Lung microvascular endothelial cell (primary cell): ENCODE measurements at places on chromosomes 6 and 20. TPM values are rescaled to one million over a fixed set of nuclear protein-coding genes. Genes with fewer than 3 reads are reported as not detected.

DNA sequence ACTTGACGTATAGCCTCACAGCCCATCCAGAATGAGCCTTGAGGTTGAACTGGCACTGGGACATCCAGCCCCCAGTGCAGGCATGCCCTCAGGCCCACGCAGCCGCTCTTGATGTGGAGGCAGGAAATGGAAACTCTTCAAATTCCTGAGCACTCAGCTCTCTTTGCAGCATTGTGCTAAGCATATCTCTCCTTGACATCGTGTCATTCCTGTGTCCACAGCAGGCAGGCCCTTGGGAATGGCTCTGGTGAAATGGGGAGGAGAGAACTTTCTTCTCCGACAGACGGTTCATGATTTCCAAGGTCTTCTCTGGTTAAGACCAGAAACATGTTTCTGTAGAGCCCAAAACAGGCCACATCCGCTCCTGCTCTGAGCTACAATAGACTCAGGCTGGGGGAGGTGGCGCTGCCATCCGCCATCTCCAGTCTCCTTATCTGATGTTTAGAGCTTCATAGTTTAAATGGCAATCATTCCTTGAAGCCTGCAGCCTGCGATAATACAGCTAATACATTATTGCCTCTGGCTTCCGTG is 248.8 kb downstream of the CDH4 start:
- DNase-seq = no peak

DNA sequence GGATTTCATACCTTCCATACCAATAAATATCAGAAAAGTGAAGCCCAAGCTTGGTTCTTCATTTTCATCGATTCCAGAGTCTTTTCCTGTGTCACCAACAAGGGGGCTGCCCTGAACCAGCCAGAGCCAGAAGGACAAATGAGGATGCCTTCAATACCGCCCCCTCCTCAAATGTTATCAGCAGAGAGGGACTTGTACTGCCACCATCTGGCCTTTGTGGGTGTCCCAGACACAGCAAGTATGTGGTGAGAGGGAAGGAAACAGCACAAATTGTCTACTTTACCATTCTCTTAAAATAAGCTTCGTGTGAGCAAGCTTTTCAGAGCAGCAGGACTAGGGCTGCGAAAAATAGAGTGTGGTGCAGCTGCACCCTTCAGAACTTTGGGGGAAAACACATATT is 165.3 kb downstream of the SOBP start:
- DNase-seq = peak; percentile 17

DNA sequence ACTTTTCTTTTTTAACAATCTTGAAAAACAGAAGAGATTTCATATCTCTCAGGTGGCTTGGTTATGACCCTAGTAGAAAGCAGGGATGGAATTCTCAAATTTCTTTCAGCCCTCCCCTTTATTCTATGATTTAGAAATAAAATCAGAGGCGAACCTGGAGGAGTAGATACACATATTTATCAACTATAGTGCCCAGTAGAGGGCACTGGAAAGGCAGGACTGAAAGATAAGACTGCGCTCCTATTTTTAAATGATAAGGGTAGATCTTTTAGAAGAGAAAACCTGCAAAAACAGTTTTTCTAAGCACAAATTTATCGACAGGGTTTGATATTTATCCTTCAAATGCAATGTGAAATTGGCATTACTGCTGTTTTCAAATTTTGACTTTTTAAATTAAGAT is 1296.6 kb downstream of the EPHA7 start:
- no peak for DNase-seq

- DNase-seq = no peak
These were observed 56.0 kb downstream of the ADGRB3 start for GRCh38 chr6:68691120-68691519.

DNA sequence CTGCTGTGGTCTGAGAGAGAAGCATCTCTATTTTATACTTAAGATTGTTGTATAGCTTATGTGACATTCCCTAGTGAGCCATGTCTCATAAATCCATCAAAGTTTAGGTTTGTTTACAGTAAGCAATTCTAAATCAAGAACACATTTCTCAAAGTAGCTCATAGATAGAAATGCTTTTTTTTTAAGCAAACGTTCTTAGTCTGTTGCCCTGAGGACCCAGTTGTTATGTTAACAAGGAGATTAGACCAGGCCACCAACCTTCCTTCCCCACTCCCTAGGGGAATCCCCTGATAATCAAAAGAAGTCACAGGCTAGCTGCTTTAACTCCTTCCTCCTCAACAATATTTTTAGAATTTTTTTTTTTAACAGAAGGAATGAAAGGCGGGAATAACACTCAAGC is 169.0 kb downstream of the FUT9 start:
- DNase-seq = no peak

GRCh38 chr20:11080781-11081377 is 407.1 kb upstream of the JAG1 start:
- peak; percentile 98 for DNase-seq

Gene LIN28B
- total RNA-seq = not detected in 2 replicates

Gene COL9A3
- 0.44 and 0.99 TPM in 2 replicates for total RNA-seq

DNA sequence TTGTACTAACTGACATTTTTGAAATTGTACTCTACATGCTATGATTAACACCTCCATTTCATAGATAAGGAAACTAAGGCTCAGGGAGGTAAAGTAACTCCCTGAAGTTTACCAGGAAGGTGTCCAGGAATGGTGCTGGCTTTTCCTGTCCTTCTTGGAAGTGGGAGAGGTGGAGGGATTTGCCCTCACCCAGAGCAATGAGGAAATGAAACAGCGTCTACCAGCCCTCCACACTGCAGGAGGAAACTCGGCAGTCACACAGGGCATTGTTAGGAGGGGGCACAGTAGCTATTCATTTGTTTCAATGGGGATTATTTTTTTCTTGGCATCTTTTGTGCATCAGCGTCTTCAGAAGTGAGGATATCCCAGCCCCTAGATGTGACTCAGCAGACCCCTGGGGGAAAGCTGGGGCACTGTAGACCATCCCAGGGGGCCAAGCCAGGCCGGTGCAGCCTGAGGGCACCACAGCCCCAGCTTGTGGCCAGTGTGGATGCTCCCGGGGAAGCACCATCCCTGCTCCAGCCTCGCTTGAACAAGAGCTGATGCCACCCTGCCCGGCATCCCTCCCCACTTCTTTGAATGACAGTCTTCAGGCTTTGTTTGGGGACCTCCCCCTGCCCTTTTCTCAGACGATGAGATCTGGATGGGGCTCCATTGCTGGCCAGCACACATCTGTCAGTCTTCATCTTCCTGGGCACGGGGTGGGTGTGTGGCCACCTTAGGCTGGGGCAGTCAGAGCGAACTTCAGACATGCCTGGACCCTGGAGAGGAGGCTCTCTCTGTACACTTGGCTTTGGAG is 224.4 kb upstream of the PMEPA1 start:
- no peak for DNase-seq

- no peak for DNase-seq
These were observed 30.4 kb upstream of the MRAP2 start for GRCh38 chr6:84003131-84003530.

DNA sequence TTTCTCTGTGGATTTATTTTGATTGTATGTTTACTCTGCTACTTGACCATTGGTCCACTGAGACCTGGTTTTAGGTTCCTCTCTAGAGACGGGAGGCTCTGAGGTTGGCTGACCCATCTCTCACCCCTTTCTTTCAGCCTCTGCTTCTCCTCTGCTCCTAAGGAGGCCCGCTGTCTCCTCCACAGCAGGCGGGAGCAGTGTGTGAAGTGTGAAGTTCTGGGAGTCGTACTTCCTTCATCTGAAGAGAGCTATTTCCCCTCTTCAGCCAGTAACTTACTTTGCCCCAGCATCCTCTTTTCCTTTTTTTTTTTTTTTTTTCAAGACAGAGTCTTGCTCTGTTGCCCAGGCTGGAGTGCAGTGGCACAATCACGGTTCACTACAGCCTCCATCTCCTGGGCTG is 21.1 kb downstream of the PDRG1 start:
- no peak for DNase-seq

DNA sequence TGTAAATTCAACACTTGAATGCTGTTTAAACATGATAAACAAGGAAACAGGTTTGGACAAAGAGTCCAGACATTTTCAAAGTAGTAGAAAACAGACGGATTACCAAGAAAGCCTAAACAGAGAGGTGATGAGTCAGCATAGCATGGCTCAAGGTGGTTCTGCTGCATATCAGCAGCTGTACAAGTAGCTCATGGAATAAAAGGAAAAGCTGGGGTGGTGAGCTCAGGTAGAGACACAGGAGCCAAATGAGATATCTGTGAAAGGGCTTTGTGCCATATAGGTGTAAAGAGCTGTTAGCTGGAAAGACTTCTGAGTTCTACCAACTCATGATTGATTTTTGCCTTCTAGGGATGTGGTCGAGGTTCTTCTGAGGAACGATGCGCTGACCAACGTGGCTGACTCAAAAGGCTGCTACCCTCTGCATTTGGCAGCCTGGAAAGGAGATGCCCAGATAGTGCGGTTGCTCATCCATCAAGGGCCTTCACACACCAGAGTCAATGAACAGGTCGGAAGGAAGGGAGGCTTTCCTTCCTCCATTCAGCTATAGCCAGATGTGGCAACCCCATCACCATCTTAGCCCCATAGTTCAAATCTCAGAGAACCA is 80.7 kb downstream of the ANKS1A start:
- no peak for DNase-seq

Gene VWA7
- total RNA-seq = under 0.01 and 0.40 TPM in 2 replicates

GRCh38 chr20:37229357-37229756 is 32.3 kb downstream of the GHRH start:
- DNase-seq = no peak

GRCh38 chr6:168377856-168378832 is 58.6 kb upstream of the DACT2 start:
- no peak for DNase-seq

Gene HLA-G
- not detected in 2 replicates for total RNA-seq

Gene IPCEF1
- total RNA-seq = 1.3 and 1.8 TPM in 2 replicates

Gene UNC5CL
- under 0.01 TPM in 2 replicates for total RNA-seq

- DNase-seq = no peak
These were observed 68.7 kb downstream of the PHACTR2 start for GRCh38 chr6:143746202-143747119.

DNA sequence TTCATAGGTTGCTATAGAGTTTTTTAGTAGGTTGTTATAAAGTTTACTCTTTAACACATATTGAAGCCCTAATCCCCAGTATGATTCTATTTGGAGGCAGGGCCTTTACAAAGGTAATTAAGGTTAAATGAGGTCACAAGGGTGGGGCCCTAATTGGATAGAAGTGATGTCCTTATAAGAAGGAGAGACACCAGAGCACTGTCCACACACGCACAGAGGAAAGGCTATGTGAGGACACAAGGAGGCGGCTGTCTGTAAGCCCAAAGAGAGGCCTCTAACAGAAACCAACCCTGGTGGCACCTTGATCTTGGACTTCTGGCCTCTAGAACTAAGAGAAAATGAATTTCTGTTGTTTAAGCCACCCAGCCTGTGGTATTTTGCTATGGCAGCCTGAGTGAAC is 98.5 kb downstream of the GJA10 start:
- no peak for DNase-seq

DNA sequence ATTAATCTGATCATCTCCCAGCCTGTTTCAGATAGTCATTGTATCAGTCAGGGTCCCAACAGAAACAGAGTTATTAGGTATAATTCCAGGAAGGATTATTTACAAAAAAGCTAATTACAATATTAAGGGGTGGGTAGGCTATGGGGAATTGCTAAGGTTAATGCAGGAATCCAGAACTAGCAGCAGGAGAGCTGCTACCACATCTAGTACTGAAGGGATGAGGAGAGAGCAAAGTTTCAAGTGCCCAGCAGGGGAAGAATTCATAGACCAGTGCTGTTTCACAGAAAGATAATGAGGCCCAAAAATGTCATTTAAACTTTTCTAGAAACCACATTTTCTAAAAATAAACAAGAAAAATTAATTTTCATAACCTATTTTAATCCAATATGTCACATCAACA is 284.2 kb downstream of the HACE1 start:
- no peak for DNase-seq

- DNase-seq = no peak
These were observed 65.8 kb downstream of the SYTL3 start for GRCh38 chr6:158715330-158716311.

- DNase-seq = no peak
These were observed 458.3 kb upstream of the MAP3K7 start for GRCh38 chr6:91045161-91045560.

- DNase-seq = peak; percentile 65
These were observed at the start of gene LPIN3 for GRCh38 chr20:41340327-41341055. TSS of gene LPIN3 (plus strand) at chr20:41340821. CDS start at chr20:41345804, 4,983 bp downstream.

GRCh38 chr6:35141007-35141655 is at the start of gene TCP11:
TSS of gene TCP11 (minus strand) at chr6:35141339. CDS start at chr6:35140870, 469 bp downstream.
- DNase-seq = peak; percentile 51

GRCh38 chr6:25342802-25343201 is 63.6 kb downstream of the CARMIL1 start:
- DNase-seq = peak; percentile 47

Gene DCDC2
- not detected in 2 replicates for total RNA-seq

GRCh38 chr20:24910461-24910860 is 38.6 kb upstream of the CST7 start:
- no peak for DNase-seq

GRCh38 chr6:139982195-139982594 is 607.7 kb upstream of the CITED2 start:
- no peak for DNase-seq

- peak; percentile 51 for DNase-seq
These were observed 42.5 kb upstream of the CD83 start for GRCh38 chr6:14075095-14075503.

GRCh38 chr6:84768442-84769174 is 4.2 kb upstream of the TBX18 start:
- DNase-seq = peak; percentile 19

DNA sequence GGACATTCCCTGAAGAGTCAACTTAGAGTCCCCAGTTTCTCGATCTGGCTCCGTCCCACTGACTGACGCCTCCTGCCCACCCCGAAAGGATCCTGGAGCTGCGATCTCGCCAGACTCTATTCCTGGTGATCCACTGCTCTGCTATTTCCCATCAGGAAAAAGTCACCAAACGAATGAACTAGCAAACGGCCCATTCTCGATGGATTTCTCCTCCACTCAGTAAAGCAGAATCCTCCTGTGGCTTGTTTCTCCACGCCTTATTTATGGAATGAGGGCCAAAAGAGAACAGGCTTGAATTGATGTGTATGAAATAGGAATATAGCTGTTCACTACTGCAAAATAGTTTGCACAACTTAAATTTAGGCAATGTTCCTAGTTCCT is 5.4 kb downstream of the NKX2-4 start:
- peak; percentile 8 for DNase-seq

Gene MCUR1
- 5.2 and 6.5 TPM in 2 replicates for total RNA-seq

Gene VSX1
- not detected in 2 replicates for total RNA-seq

DNA sequence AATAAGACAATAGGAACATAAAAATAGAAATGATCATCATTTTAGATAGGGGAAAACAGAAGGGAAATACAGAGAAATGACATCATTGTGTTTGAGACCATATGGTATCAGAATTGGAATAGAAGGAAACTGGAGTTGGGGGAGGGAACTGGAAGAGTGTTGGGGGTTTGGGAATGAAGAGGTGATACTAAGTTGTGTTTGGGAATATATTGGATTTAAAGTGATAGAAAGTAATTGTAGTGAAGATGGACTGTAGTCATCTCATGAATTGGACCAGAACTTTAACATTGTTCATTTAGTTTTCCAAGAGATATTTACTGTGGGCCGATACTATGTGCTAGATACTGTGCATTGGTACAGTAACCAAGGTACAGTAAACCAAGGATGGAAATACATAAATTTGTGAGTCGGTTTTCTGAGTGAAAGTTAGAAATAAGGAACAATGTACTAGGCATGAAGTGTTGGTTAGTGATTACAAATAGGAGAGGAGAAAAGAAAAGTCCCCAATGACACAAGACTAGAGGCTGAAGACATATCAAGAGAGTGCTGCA is 32.3 kb downstream of the KCNQ5 start:
- no peak for DNase-seq

Gene RAET1L
- total RNA-seq = not detected in 2 replicates

Gene ENPP5
- total RNA-seq = not detected in 2 replicates

- no peak for DNase-seq
These were observed 104.9 kb downstream of the FOXC1 start for GRCh38 chr6:1714654-1715053.
